ENCODE measurements at places on chromosomes 7 and 10. TPM values are rescaled to one million over a fixed set of nuclear protein-coding genes. Genes with fewer than 3 reads are reported as not detected.

Gene ING3
- 22.2 TPM for total RNA-seq

Gene LAMB4
- total RNA-seq: not detected

Gene KCNIP2
- 2.6 TPM for total RNA-seq

Gene PTPRN2
- total RNA-seq: 4.8 TPM

Gene RAB19
- total RNA-seq: 4.3 TPM

Gene AS3MT
- 0.15 TPM for total RNA-seq

Gene KLHDC10
- total RNA-seq: 15.5 TPM

Gene LDB3
- total RNA-seq: 0.10 TPM

Gene MSRB2
- total RNA-seq: 11.7 TPM

Gene SFRP5
- total RNA-seq: not detected

Gene ANKRD7
- total RNA-seq: not detected

Gene TUBAL3
- not detected for total RNA-seq

Gene ADAM8
- total RNA-seq: 207 TPM

GRCh38 chr7:98641646-98642500 lies 24.8 kb downstream of the NPTX2 start:
- H3K27me3 ChIP-seq: no peaks in the 10 kb centered on the region
- H3K4me3 ChIP-seq: no peak overlapping the region
- no peak overlapping the region for H3K27ac ChIP-seq
- H3K36me3 ChIP-seq: no peaks in the 10 kb centered on the region

- H3K4me1 ChIP-seq: no peaks in the 10 kb centered on the region
- no peak for DNase-seq
- H3K36me3 ChIP-seq: peaks cover 12% of the 10 kb centered on the region
- H3K4me3 ChIP-seq: no peak overlapping the region
- no peak overlapping the region for H3K27ac ChIP-seq
Measured at GRCh38 chr7:97128736-97129135, 11.2 kb downstream of the SDHAF3 start.

- H3K27me3 ChIP-seq: peaks cover 13% of the 10 kb centered on the region
- H3K4me3 ChIP-seq: no peak overlapping the region
- no peaks in the 10 kb centered on the region for H3K36me3 ChIP-seq
- H3K4me1 ChIP-seq: no peaks in the 10 kb centered on the region
Measured at GRCh38 chr10:78620985-78621799, 447.6 kb upstream of the ZMIZ1 start.

- peaks cover 42% of the 10 kb centered on the region for H3K4me1 ChIP-seq
- peak overlapping the region; percentile 99 for H3K4me3 ChIP-seq
- peaks cover 24% of the 10 kb centered on the region for H3K27me3 ChIP-seq
- H3K36me3 ChIP-seq: peaks cover 15% of the 10 kb centered on the region
- no peak for DNase-seq
Measured at GRCh38 chr7:22823142-22823497, 471 bp upstream of the TOMM7 start.

DNA sequence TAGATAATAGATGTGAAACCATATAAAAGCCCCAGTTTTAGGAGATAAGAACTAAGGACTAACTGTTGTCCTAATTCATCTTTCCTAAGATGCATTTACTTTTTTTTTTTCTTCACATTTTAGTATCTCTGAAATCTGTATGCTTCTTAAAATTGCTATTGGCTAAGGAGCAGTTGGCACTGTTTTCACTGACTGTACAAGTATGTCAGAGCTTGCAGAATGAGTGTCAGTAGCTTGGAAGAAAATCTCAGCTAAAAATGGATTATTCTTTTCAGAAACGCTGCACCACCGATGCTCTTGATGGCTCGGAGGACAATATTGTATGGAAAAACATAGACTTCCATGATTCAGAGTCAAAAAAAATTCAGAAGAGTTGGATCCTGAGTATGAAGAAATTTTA lies 91.1 kb upstream of the DNAJB12 start:
- no peaks in the 10 kb centered on the region for H3K27me3 ChIP-seq
- H3K27ac ChIP-seq: no peak overlapping the region
- H3K4me3 ChIP-seq: no peak overlapping the region
- no peaks in the 10 kb centered on the region for H3K4me1 ChIP-seq
- H3K36me3 ChIP-seq: peaks cover 4% of the 10 kb centered on the region
- DNase-seq: no peak

GRCh38 chr7:143485500-143485899 lies 7.8 kb downstream of the TAS2R41 start:
- no peak for DNase-seq
- H3K27ac ChIP-seq: no peak overlapping the region
- H3K4me1 ChIP-seq: no peaks in the 10 kb centered on the region
- no peaks in the 10 kb centered on the region for H3K36me3 ChIP-seq
- H3K27me3 ChIP-seq: peaks cover 2% of the 10 kb centered on the region

DNA sequence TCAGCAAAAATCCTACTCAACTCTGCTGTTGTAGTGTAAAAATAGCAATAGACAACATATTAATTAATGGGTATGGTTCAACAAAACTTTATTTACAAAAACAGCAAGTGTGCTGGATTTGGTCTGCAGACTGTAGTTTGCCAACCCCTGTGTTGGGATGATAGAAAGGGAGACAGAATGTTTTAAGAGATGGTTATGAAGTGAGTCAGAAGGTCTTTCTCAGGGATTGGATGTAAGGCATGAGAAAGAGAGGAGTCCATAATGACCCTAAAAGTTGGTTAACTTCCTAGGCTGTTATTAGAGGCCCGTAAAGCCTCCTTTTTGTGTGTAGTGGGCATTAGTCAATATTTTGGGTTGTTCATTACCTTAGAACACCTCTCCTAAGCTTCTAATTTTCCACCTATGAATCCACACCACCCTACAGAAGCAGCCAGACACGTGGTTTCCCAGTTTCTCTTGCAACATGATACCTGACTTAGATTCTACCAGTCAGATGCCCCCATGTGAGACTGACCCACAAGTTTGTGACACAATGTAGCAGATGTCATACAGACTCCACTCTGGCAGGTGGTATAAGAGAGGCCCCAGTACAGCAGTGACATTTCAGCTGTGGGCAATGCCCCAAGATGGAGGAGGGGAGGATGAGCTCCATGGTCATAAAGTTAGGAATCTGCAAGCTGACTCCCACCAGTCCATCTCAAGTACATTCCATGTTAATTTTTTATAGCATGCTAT lies 1015.6 kb downstream of the KCNMA1 start:
- no peaks in the 10 kb centered on the region for H3K4me1 ChIP-seq
- no peak for DNase-seq
- no peak overlapping the region for H3K27ac ChIP-seq
- no peak overlapping the region for H3K4me3 ChIP-seq
- no peaks in the 10 kb centered on the region for H3K36me3 ChIP-seq

GRCh38 chr10:61943674-61944378 lies 42.3 kb downstream of the ARID5B start:
- peak overlapping the region; percentile 68 for H3K4me3 ChIP-seq
- H3K27ac ChIP-seq: peak overlapping the region; percentile 87
- H3K36me3 ChIP-seq: peaks cover 76% of the 10 kb centered on the region
- peaks cover 56% of the 10 kb centered on the region for H3K4me1 ChIP-seq
- H3K27me3 ChIP-seq: no peaks in the 10 kb centered on the region
- DNase-seq: no peak

DNA sequence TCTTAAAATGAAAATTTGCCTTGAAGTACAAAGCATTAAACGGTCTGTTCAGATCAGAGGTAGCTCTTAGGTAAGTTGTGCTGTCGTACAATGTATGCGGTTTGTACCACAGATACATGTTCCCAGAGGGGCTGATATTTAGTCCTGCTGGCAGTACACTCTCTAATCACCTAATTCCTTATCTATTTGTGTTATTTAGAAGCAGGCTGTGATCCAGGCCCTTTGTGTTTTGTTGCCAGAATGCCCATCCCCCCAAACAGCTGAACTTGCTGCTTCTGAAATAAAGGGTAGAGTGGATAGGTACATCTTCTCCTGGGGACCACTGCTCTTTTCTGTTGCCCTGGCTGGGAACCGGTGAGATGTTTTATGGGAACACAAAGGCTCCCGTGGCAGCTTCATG lies 84.5 kb downstream of the SND1 start:
- H3K27ac ChIP-seq: no peak overlapping the region
- no peaks in the 10 kb centered on the region for H3K27me3 ChIP-seq
- peaks cover 35% of the 10 kb centered on the region for H3K36me3 ChIP-seq

DNA sequence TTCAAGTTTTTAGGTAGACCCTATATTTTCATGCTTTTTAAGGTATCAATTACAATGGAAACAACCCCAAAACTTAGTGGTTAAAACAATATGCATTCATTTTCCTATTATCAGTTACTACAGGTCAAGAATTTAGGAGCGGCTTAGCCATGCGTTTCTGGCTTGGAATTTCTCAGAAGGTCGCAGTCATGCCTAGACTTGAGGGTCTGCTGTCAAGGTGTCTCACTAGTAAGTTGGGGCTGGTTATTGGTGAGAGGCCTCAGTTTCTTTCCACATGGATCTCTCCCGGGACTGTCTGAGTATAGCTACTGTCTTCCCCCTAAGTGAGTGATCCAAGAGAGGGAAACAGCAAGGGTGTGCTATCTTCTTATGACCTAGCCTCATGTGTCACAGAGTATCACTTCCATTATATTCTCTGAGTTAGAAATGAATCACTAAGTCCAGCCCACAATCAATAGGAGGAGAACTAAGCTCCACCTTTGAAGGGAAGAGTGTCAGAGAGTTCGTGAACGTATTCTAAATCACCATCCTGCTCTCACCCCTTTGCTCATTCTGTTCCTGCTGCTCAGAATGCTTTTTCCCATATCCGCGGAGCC lies 80.5 kb downstream of the RTKN2 start:
- peaks cover 39% of the 10 kb centered on the region for H3K36me3 ChIP-seq
- H3K4me3 ChIP-seq: no peak overlapping the region
- no peaks in the 10 kb centered on the region for H3K27me3 ChIP-seq
- H3K27ac ChIP-seq: peak overlapping the region; percentile 91

- H3K36me3 ChIP-seq: no peaks in the 10 kb centered on the region
- H3K27me3 ChIP-seq: peaks cover 10% of the 10 kb centered on the region
- no peak overlapping the region for H3K4me3 ChIP-seq
- no peak for DNase-seq
- H3K27ac ChIP-seq: no peak overlapping the region
Measured at GRCh38 chr10:11595395-11595692, 16.1 kb downstream of the USP6NL start.

- DNase-seq: no peak
- H3K4me3 ChIP-seq: no peak overlapping the region
- no peaks in the 10 kb centered on the region for H3K4me1 ChIP-seq
Measured at GRCh38 chr7:53191191-53191695, 155.8 kb downstream of the POM121L12 start.

GRCh38 chr10:127851661-127852194 lies 41.0 kb downstream of the CLRN3 start:
- DNase-seq: no peak
- no peak overlapping the region for H3K4me3 ChIP-seq
- H3K36me3 ChIP-seq: no peaks in the 10 kb centered on the region
- peaks cover 1% of the 10 kb centered on the region for H3K4me1 ChIP-seq
- H3K27ac ChIP-seq: no peak overlapping the region

- H3K27ac ChIP-seq: no peak overlapping the region
- H3K4me3 ChIP-seq: no peak overlapping the region
- H3K36me3 ChIP-seq: peaks cover 2% of the 10 kb centered on the region
- H3K4me1 ChIP-seq: peaks cover 35% of the 10 kb centered on the region
- H3K27me3 ChIP-seq: peaks cover 29% of the 10 kb centered on the region
Measured at GRCh38 chr7:117014673-117015133, 61.4 kb downstream of the ST7 start.

- no peak overlapping the region for H3K27ac ChIP-seq
- H3K27me3 ChIP-seq: no peaks in the 10 kb centered on the region
- DNase-seq: no peak
- H3K36me3 ChIP-seq: peaks cover 23% of the 10 kb centered on the region
Measured at GRCh38 chr10:103333934-103334520, 16.9 kb downstream of the PCGF6 start.

DNA sequence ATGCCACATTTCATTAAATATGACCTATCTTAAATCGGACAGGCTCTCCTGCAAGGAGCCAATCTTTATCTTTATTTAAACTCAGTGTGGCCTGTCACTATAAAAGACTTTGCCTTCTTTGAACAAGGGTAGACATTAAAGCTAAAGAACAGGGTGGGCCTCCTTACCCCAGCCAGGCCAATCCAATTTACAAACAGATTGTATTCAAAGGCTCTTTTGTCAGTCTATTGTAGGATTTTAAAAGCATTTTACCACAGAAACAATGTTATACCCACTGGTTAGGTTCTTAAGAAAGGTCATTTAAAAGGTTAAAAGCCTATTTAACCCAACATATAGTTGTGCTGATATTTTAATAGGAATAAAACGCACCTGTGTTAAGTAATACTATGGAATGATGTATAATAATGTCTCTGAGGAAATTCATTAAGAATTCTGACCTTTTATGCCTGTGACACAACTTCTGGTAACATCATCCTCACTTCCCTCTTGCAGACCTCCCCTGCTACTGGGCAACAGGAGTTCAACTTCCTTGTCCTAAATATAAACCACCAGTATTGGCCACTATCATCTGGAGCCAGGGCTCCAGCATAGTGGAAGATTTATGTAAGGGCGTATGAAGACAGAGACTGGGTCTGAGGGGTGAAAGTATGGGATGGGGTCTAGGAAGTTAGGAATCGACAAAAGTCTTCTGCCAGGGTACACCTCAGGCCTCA lies 32.5 kb downstream of the MTERF1 start:
- H3K4me3 ChIP-seq: no peak overlapping the region
- no peak overlapping the region for H3K27ac ChIP-seq
- DNase-seq: no peak
- no peaks in the 10 kb centered on the region for H3K36me3 ChIP-seq
- no peaks in the 10 kb centered on the region for H3K27me3 ChIP-seq

GRCh38 chr10:79285315-79286197 lies 61.7 kb upstream of the PPIF start:
- peaks cover 65% of the 10 kb centered on the region for H3K4me1 ChIP-seq
- peak; percentile 83 for DNase-seq
- peak overlapping the region; percentile 98 for H3K27ac ChIP-seq
- H3K27me3 ChIP-seq: no peaks in the 10 kb centered on the region

GRCh38 chr10:117352724-117353123 lies 22.5 kb downstream of the PDZD8 start:
- no peak for DNase-seq
- H3K36me3 ChIP-seq: peaks cover 6% of the 10 kb centered on the region
- H3K4me3 ChIP-seq: no peak overlapping the region
- H3K27ac ChIP-seq: no peak overlapping the region

Measured in activated CD4-positive, alpha-beta memory T cell treated with anti-CD3 and anti-CD28 coated beads, Interleukin-2, amount 10 ng/mL, durations not matched to agents 7 days and 5 days (primary cell).